Kidney glomerular epithelial cell (primary cell): ENCODE measurements at places on chromosomes 16 and 17.
A peak's percentile ranks its signal among the peaks of the same experiment; 100 is the strongest.

DNA sequence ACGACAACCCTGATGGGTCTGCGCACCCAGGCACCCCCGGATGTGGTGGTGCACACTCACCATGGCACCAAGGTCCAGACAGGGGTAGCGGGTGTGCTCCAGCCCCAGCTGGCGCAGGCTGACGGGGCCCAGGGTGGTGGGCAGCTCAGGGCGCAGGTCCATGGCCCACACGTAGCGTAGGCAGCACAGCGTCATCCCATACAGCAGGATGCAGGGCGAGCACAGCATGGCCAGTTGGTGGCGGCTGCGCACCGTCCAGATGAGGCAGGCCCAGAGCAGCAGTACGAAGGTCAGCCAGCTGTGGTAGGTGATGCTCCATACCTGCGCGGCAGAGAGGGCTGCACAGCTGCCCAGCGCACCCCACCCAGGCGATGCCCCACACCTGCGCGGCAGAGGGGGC is 29.8 kb downstream of the CTU2 start:
- no peak for DNase-seq

DNA sequence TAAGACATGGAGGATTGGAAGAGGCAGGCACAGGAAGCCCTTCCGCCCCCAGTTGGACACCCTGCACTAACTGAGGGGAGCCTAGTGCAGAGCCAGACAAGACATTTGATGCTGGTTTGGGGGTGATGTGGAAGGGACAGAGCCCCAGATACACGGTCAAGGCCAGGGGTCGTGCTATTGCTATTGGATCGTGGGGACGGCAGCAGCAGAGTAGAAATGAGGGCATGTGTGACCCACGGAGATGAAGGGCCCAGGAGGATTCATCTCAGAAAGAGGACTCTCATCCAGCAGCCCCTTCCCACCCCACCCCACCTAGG is 2.0 kb upstream of the VAMP2 start:
- no peak for DNase-seq

DNA sequence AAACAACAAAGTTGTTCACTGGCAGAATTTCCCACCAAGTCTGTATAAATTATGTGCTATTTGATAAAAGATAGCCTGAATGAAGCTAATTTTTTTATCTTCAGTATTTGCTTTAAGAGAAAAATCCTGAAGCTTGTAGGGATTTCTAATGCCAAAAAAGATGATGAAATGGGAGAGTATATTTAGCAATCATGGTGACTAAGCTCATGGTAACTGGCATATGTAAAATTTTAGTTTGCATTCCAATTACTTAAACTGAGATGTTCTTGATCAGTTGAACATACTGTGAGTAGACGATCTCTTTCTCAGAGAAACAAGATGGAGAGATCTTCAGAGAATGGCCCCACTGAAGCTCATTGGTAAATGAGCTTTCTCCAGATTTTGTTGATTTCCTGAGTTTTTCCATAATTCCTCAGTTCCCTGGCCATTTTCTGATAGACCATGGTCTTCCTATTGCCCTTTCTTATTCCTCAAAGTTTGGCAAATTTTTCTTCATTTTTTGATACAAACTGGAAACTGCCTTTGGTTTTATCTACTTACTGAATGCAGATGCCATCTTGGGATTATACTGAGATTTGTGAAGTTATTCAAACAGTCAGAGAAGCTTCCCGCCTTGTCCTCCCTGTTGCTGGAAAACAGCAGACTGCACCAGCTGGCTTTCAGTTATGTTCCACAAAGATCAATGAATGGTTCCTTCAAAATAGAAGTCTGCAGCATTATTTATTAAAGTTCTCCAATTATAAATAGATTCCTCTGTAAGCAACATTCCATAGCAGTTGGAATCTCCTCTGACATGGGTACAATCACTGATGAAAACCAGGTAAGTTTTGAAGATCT is 68.3 kb upstream of the ALOX12 start:
- no peak for DNase-seq

DNA sequence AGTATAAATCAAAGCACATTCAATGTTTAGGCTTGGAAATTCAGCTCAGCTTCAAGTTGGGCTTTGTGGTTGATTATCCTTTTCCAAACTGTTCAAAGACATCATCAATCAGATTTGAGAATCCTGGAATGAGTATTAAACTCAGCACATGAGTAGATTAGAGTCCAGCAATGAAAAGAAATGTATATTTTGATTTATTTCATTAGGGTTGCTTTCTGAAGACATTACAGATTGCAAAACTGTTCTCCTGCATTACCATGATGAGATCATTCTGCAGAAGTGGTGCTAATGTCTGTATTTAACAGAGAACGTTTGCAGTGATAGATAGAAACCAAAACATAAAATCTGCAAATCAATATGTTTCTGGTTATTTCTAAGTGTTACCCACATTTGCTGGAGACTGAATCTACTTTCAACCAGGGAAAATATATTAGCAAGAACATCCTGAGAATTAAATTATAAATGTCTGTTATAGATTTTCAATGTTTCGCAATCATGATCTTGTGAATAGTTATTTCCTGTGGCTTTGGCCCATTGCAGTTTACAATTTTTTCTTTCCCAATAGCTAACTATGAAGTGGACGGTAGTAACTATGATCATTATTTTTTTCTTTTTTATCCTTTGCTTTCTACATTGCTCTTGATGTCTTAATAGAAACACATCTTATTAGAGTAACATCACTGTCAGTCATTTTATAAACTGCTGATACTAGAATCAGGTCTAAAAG is 1125.7 kb upstream of the GOT2 start:
- DNase-seq: no peak

DNA sequence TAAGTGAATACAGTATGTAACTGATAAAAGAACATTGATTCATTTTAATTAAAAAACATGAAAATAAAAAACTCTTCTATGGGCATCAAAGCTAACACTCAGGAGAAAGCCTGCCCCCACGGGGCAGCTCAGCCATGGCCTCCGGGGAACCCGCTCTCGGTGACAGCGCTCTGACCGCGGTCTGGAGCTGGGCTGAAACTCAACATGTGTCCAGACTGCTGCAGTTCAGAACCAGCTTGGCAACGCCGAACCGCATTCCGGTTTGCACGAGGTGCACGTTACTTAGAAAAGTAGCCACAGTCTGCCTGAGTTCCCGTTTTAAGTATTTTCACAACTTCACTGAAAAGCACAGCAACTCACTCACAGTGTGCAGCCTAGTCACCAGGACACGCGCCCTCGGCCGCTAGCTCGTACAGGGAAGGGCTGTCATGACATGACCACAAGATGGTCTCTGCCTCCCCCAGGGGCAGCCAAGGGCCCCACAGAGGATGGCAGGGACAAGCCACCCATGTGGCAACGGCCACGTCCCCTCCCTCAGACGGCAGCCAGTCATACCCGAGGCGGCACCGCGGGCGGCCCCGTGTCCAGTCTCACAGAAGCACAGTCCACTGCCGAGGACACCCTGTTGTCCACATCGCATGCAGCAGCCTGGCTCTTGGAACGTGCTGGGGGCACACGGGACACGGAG is 77.1 kb upstream of the METRNL start:
- no peak for DNase-seq

GRCh38 chr17:2233441-2233947 is 70.1 kb downstream of the SMG6 start:
- DNase-seq: no peak

DNA sequence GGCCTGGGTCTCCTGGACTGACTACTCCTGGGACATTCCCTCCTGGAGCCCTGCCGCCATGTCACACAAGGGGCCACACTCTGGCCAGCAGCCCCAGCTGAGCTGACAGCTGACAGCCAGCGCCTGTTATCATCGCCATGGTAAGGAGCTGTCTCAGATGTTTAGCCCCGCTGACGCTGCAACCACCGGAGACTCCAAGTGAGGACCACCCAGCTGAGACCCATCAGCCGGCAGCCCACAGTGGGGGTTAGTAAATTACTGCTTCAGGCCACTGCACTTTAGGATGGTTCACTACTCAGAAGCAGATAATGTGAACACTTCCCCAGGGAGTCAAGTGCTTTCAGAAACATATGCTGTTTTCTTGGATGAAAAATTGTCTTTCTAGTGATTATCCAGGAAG is 14.6 kb upstream of the SPHK1 start:
- DNase-seq: no peak

DNA sequence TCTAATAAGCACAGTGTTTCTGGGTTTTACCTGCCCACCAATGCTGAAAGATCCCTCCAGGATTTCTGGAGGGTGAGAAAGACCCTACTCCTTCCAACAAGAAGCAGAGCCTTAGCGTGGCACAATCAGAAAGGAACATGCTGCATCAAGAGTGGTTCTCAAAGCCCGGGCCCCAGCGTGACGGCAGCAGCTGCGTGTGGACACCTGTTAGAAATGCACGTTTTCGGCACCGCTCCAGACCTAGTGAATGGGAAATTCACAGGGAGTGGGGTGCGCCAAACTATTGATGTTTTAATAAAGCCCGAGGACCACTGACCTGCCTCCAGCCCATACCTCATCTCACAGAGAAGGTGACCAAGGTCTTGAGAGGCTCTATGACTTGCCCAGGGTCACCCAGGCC is 55.8 kb downstream of the PECAM1 start:
- DNase-seq: no peak

- no peak for DNase-seq
Measured at GRCh38 chr17:47694581-47695428, 844 bp downstream of the TBKBP1 start.

DNA sequence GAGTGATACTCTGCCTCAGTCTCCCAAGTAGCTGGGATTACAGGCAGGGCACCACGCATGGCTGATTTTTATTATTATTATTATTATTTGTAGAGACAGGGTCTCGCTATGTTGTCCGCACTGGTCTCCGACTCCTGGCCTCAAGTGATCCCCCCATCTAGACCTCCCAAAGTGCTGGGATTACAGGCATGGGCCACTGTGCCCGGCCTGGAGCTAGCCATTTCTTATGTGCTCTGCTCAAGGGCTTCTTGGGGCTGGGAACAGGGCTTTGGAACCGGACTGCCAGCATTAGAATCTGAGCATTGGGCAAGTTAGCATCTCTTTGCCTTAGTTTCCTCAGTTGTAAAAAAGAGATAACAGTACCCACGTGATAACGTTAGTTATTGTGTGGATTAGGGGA is 111.3 kb downstream of the C16orf78 start:
- no peak for DNase-seq

GRCh38 chr17:51029568-51030463 is 90.9 kb downstream of the SPAG9 start:
- DNase-seq: peak; percentile 7

- no peak for DNase-seq
Measured at GRCh38 chr17:9313346-9313745, 262.3 kb downstream of the STX8 start.

GRCh38 chr17:16107165-16107770 is 107.6 kb downstream of the TTC19 start:
- no peak for DNase-seq

DNA sequence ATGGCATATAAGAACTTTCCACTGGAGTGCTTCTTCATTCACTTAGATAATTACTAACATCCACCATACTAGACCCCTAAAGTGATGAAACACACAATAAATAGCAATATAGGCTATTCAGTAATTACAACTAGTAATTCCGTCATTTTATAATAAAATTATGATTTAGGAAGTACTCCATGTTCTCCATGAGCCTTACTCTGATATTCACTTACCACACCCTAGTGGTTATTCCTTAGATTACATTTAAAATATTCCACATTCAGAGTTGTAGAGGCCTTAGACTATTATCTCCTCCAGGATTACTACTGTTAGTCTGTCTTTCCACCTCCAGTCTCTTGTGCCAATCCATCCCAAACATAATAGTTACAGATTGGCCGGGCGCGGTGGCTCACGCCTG is 62.4 kb downstream of the STH start:
- DNase-seq: no peak

- peak; percentile 51 for DNase-seq
Measured at GRCh38 chr17:37614391-37614790, 5.2 kb upstream of the SYNRG start.

DNA sequence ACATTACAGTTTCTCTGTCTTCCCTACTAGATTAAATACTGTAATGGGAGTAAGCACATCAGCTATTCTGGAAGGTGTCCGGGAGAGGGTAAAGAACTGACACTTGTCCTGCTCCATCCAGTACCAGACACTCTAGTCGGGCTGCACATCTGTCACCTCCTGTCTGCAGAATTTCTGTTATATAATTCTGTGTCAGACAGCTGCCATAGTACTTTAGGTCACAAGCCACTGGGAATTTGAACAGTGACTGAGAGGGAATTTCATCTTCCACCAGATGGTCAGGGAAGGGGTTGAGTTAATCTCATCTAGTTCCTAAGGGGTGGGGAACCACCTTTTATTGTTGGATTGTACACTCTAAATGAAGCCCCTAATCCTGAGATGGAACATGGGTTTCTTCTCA is 58.6 kb upstream of the NUDT7 start:
- DNase-seq: no peak

DNA sequence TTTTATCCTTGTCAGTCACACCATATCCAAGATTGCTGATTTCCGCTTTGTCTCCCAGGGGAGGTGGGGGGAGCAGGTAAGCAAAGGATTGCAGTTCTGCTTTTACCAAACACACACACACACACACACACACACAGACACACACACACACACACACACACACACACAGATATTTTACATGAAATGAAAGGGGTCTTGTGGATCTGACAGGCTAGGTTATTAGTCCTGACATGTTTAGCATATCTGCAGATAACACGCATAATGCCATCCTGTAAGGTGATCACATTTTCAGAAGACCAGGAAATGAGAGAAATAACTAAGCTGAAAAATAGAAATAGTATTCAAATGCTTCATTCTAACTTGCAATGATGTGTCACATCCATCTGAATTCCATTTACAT is 1113.3 kb downstream of the CDH8 start:
- no peak for DNase-seq

- no peak for DNase-seq
Measured at GRCh38 chr16:17936766-17937402, 399.7 kb downstream of the NPIPA8 start.

GRCh38 chr17:78040440-78041385 is 82.2 kb downstream of the TNRC6C start:
- no peak for DNase-seq

- DNase-seq: peak; percentile 72
Measured at GRCh38 chr17:19716108-19717030, at the start of gene SLC47A2. SLC47A2 (minus strand) TSS chr17:19716584; CDS start chr17:19716555, 29 bp downstream.

- DNase-seq: no peak
Measured at GRCh38 chr16:8070506-8070905, 519.8 kb downstream of the TMEM114 start.

DNA sequence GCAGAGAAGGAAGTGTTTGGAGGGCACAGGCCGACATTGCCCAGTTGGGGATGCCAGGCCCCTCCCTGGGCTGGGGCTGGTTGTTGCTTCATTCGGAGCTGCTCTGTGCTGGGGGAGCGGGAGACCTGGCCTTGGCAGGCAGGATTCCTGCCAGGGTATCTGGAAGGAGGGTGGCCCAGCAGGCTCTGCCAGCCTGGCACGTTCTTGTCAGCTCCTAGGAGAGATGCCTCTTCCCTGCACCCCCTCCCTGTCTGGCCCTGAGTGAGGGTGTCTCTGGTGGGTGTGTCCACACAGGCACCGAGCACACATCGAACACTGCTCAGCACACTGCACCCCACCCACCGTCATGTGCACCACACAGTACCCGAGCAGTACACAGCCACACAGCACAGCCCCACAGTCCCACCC is 35.2 kb downstream of the ARHGAP23 start:
- no peak for DNase-seq

- DNase-seq: no peak
Measured at GRCh38 chr16:78684030-78684611, 584.7 kb downstream of the WWOX start.

- no peak for DNase-seq
Measured at GRCh38 chr16:50781043-50781442, 39.2 kb downstream of the CYLD start.

GRCh38 chr17:64174686-64175456 is 44.9 kb upstream of the ERN1 start:
- DNase-seq: no peak

- peak; percentile 15 for DNase-seq
Measured at GRCh38 chr16:30005341-30006094, 5.3 kb downstream of the DOC2A start.
